RWPE1 (cell line): ENCODE measurements at places on chromosomes 11 and 22.

GRCh38 chr11:116217441-116217840, 555.3 kb downstream of the BUD13 start:
- DNase-seq: no peak

GRCh38 chr11:69918231-69918937, 99.2 kb upstream of the FGF3 start:
- DNase-seq: no peak

DNA sequence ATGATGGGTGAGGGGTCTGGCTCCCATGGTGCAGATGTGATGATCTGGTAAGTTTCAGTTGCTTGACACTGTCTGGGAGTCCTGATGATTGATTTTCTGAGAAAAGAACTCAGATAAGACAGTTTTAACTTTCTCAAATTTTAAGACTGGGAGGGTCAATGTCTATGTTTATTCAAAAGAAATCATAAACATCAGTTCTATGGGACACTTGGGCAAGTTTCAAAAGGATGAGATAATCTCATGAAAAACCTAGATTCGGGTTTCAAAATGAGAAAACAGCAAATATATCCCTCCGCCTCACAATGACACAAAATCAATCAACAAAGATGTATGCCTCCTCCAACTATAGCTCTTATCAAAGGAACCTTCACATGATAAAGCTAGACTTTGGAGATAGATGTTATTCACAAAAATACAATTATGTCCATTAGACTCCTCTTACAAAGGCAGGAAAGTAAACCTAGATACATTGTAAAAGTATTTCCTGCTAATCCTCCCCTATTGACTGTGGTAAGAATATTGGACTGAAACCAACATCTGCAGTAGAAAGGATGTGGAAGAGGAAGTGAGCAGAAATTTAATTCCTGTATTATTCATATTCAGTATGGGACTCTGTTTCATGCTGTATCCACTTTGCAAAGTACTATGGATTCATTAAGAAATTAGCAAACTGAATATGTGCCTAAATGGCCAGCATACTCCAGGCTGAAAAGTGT, 21.6 kb downstream of the SVIP start:
- no peak for DNase-seq

DNA sequence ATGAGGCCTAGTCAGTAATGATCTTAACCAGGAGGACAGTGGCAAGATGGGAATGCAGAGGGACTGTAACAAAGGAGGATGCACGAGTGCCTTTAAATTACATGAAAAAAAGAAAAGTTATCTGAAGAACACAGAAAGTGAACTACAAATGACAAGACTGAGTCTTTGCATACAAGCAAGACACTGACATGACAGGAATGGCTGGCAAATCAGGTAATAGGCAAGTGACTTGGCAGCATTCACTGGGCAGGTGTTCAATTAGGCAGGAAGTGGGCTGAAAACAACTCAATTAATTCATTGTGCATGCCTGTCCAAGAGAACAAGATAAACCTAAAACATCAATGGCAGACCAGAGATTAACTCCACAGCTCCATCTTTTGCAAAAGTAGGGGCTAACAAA, 24.0 kb downstream of the SMCO4 start:
- DNase-seq: no peak

- DNase-seq: no peak
These were observed 12.8 kb downstream of the FRMD8 start for GRCh38 chr11:65399249-65399648.

DNA sequence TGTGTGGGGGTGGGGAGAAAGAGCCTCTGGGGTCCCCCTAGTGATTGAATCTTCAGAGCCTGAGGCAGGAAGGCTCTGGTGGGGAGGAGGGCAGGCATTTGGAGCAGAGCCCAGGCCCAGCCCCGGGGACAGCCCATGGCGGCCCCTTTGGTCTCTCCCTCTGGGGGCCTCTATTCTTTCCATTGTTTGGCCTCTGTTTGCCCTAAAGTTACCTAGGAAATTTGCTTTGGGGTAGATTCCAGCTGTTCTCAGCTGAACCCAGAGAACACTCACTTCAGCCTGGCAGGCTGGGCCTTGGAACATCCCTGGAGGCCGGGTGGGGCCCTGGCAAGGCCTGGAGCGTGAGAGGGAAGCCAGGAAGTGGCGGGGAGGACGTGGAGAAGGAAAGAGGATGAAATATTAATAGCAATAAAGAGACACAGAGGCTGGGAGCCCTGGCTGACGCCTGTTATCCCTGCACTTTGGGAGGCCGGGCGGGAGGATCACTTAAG, 22.9 kb upstream of the A4GALT start:
- peak; percentile 36 for DNase-seq

GRCh38 chr22:17396516-17396915, 27.3 kb downstream of the CECR2 start:
- DNase-seq: no peak

DNA sequence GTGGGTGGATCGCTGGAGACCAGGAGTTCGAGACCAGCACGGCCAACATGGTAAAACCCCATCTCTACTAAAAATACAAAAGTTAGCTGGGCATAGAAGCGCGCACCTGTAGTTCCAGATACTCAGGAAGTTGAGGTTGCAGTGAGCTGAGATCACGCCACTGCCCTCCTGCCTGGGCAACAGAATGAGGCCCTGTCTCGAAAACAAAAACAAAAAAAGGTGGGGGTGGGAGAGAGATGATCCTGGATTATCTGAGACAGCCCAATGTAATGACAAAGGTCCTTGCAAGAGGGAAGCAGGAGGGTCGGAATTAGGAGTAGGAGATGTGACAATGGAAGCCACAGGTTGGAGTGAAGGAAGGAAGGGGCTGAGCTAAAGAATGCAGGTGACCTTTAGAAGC, 87.6 kb upstream of the APOA1 start:
- DNase-seq: no peak

DNA sequence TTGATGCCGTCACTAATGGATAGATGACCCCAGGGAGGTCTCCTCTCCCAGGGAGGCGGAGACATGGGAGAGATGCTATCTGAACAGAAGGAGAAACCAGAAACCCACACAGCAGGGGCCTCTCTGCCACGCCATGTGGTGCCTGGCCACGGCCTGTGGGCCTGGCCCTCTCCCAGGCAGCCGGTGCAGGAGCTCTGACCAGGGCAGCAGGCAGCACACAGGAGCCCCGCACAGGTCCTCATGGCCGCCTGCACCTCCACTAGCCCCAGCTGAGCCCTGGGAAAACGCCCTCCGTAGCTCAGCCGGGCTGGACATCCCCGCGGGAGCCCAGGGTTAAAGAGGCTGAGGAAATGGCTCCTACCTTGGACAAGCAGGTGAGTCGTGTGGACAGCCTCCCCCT, 19.8 kb downstream of the IGSF9B start:
- no peak for DNase-seq

DNA sequence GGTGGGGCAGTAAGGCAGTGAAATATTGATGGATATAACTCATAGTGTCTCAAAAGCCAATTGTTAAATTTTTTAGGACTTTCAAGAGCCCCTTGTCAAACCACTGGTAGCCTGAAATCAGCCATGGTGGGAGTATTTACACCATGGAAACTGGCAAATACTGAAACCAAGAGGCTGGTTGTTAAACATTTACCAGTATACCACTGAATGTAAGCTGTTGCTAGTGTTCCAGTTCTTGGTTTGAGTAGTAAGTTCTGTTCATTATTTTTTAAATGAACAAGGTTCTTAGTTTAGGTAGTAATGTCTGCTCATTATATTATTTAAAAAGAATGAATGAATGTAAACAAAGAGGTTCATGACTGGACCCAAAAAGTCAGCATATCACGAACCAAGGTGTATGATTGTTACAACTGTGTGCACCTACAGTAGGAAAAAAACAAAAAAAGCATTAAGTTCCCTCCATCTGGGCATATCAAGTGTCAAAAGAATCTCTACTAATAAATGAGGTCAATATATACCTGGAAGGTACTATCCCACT, 4.5 kb upstream of the EIF3F start:
- no peak for DNase-seq

- no peak for DNase-seq
These were observed 33.6 kb downstream of the MACROD1 start for GRCh38 chr11:64132191-64132771.

GRCh38 chr22:35517769-35518530, 22.7 kb upstream of the RASD2 start:
- DNase-seq: peak; percentile 20

DNA sequence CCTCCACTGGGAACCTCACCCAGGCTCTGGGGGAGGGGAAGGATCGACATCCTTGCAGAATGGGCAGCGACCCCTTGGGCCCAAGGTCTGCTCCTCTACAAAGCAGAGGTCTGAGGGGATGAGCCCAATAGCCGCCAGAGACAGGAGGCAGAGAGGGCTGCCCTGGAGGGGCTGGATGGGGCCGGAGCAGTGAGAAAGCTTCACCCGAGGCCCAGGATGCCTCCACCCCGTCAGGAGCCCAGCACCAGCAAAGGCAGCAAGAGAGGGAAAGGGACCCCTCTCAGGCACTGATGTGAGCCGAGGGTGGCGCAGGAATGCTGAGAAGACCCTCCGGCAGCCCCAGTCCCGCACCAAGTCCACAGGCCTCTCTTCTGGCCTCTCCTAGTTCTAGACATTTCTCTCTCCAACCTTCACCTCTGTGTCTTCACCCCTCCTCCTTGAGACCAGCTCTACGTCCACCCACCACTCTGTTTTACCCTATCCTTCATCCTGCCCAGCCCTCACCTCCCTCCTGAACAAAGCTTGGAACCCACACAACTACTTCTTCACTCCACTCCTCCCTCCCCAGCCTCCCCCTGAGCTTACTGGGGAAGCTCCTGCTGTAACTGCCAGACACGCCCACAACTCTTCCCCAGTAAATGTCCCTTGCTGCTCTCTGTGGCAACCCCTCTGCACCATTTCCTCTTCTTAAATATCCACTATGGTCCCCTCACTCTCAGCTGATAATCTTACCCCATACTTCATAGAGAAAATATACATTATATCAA, 131.9 kb downstream of the MPPED1 start:
- no peak for DNase-seq

GRCh38 chr11:99918761-99919160, 768.3 kb upstream of the ARHGAP42 start:
- DNase-seq: no peak

GRCh38 chr11:46673713-46674462, 26.5 kb downstream of the ARHGAP1 start:
- DNase-seq: no peak

GRCh38 chr11:89125298-89125697, 52.4 kb upstream of the TYR start:
- no peak for DNase-seq

GRCh38 chr11:67732045-67732787, 57.8 kb upstream of the ALDH3B2 start:
- DNase-seq: peak; percentile 18

DNA sequence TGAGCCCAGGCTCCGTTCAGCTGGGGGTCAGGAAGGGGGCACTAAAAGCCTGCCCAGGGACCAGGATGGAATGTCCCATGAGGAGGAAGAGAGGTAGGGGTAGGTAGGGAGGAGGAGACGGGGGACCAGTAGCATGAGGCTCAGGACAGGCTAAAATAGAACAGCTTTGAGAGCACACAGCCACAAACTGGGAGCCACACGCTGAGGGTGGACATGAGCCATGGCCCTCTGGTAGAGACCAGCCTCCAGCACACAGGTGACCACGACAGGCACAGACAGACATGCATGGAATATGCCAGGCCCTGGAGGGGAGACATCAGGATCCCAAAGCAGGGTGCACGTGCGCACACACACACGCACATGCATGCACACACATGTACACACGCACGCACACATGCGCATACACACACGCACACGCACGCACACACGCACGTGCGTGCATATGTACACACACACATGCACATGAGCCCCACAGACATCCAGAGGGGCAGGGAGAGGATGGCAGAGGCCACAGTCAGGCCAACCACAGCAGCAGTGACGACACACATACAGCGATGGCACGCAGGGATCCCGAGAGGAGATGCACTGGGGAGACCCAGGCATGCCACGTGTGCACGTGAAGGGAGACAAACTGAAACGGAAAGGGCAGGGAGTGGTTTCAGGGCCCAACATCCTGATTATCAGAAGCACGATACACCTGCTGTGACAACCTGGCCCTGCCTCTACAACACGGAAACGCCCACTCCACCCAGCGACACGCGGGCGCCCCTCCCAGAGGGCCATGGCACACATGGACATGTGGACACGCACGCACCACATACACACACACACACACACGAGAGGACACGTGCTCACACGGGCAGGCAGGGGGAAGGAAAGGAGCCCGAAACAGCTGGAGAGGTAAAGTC, 25.7 kb downstream of the LRRC10B start:
- no peak for DNase-seq

GRCh38 chr11:1660111-1660867, 30.7 kb downstream of the KRTAP5-5 start:
- DNase-seq: no peak

DNA sequence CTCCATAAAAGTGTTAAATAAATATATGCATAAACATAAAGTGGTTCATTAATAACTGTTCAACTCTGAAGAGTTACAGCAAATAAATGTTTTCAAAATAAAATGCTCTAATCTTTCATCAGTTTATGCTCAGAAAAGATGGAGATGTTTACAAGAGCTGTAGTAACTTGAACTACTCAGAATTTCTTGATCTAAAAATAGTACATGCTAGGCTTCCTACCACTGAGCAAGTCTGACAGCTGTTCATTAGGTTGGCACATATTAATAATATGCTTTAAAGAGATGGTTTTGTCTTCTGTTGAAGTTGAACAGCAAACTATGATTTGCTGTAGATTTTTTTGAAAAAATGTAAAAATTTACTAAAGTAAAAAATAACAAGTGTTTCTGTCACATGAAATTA, 10.8 kb upstream of the SLN start:
- no peak for DNase-seq

- no peak for DNase-seq
These were observed 60.6 kb upstream of the PRDM11 start for GRCh38 chr11:45085646-45086501.

- DNase-seq: no peak
These were observed 21.9 kb downstream of the MAML2 start for GRCh38 chr11:96321091-96321490.

DNA sequence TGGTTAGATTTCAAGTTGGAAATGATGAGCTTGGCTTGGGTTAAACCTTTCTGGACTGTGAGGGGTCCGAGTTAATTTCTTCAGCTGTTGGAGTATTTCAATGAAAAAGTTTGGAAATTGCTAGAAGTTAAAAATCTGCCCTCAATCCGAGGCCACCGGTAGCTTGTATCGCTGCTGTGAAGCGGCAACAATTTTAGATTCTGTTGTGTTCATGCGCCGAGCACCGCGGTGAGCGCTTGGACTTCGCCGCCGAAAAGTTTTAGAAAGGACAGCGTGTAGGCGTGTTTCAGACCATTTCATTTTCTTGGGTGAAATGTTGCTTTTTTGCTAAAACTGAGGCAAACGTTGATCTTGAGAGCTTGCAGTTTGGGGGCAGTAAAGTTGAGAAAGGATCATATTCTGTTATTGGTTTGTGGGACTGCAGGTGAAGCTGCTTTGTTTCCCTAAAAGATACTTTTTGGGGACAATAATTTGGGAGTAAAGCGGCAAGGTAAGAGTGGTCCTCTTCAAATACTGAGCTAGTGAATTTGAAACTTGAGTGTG, 928 bp downstream of the FBXO7 start:
- no peak for DNase-seq

GRCh38 chr11:18798799-18799469, 7.3 kb upstream of the PTPN5 start:
- peak; percentile 42 for DNase-seq
